Left renal cortex interstitium (tissue), 4 donors: ENCODE measurements at places on chromosomes 2 and 18. TPM values are rescaled to one million over a fixed set of nuclear protein-coding genes. Genes with fewer than 3 reads are reported as not detected.
A peak's percentile ranks its signal among the peaks of the same experiment; 100 is the strongest.

DNA sequence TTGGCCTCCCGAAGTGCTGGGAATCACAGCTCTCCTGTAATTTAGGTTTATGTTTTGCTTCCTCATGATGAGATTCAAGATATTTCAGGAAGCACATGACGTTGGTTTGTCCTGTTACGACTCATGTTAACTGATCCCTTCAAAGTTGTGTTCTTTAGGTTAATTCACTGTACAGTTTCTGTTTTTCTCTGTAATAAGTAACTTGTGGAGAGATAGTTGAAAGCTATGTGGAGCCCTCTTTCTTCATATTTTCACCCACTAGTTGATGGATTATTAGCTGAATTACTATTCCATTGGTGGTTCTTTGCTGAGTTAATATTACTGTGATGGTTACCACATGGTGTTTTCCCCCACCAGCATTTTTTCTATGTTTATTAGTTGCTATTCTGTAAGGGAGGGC, 18.3 kb upstream of the CHCHD5 start:
- DNase-seq = no peak

DNA sequence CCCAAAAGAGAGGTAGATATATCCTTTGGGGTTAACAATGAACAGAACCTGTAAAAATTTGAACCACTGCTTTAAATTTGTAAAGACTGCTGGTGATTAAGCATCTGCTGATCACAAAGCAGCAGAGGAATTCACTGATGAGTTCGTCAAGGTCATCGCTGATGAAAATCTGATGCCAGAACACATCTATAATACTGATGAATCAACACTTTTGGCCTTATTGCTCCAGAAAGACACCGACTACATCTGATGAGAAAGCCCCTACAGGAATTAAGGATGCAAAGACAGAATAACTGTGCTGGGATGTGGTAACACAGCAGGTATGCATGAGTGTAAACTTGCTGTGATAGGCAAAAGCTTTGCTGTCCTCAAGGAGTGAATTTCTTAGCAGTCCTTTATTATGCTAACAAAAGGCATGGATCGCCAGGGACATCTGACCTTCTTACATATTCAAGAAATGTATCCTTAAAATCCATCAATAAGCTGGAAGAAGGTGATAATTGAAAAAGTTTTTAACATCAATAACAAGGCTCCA, 30.5 kb upstream of the SGPP2 start:
- DNase-seq = no peak

DNA sequence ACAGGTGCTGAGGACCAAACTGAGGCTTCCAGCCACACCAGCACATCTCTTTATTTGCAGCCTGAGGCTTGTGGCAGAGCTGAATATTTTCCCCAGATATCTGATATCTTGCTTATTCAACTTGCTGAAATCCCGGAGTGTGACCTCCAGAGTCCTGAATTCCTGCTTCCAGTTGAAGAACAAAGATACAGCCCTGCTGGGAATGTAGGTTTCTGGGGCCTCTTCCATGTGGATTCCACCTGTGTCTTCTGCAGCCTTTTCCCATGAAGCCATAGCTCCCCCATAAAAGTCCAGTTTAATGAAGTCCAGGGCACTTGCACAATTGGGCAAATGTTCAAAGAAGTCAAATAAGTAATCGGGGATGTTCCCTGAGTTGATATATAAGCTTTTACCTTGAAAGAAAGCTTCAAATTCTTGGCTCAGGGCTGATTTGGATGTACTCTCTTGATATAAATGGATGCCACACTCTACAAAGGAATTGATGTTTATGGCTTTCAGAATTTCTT, 14.9 kb downstream of the NLRC4 start:
- DNase-seq = no peak

GRCh38 chr2:230234122-230234722, 8.7 kb downstream of the SP140 start:
- no peak for DNase-seq

- DNase-seq = peak; percentile 13
Observed at GRCh38 chr2:27627963-27628766, 647 bp downstream of the CCDC121 start.

DNA sequence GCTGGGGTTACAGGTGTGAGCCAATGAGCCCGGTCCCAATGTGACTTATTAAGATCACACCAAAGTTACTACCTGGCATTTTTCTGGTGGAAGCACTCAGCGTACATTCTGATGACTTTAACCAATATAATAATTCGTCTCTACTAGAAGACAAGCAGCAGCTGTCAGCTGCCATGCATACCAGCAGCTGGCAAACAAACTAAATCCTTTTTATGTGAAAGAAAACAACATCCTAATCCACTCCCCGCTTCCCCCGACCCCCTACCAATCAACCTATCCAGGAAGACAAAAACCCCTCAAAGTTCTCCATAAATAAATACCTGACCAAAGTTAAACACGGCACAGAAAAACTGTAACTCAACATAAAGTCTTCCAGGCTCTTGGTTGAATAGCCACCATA, 42.1 kb downstream of the GPR155 start:
- DNase-seq = no peak

- no peak for DNase-seq
Observed at GRCh38 chr2:162126111-162126519, 25.9 kb downstream of the GCG start.

GRCh38 chr2:66490588-66491001, 55.7 kb downstream of the MEIS1 start:
- no peak for DNase-seq

DNA sequence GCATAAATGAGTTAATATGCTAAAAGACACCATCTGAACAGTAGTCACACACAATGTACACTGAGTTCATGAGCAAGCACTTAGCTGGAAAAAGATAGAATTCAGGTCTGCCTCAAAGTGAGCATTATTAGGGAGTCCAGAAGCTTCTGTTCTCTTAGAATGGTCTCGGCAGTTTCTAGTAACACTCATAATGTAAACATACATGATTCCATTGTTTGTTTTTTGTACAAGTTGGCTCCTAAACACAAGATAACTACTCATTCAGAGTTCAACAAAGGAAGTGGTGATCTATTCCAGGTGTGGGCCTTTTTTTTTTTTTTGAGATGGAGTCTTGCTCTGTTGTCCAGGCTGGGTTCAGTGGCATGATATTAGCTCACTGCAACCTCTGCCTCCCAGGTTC, 66.2 kb downstream of the ESCO1 start:
- DNase-seq = no peak

DNA sequence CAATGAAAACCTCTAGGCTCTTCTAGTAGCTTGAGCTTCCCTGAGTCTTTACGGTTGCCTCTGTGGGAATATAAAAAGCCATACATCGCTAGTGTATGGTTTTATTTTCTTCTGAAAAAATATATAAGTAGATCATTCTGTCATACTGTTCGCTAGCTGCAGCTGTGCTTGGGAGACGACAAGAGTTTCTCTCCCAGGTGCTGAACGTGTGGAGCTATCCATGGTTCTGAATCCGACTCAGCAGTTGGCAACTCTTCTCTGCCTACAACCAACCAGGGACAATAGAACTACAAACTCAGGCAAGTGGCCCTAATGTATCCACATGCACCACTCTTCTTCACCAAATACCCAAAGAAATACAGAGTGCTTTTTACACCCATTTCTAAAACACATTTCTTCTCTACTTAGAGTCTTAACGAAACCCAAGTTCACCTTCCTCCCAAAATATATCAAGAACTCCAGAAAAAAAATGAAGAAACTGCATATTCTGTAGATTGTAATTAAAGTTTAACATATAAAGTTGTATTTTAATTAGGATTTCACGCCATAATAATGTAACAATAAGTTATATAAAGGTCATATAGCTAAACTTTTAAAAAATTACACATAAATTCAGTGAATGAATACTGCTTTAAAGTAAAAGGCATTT, 2.2 kb upstream of the KCNH7 start:
- DNase-seq = peak; percentile 71

- DNase-seq = no peak
Observed at GRCh38 chr18:49494660-49495059, 7.6 kb upstream of the C18orf32 start.

DNA sequence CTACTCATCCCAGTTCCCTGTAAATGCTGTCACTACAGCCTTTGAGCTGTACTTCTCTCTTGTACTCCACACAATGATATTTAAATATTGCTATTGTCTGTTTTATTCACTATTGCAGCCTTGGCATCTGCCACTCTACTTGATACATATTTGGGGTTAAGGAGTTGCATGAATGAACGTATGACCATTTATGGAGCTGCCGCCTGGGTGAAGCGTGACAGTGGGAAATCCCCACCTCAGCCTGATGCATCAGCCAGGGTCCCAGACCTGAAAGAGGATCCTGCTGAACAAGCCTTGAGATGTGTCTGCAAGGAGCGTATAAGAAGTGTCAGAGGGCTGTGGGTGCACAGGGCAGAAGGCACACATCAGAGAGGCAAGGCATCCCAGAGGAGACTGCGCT, 39.1 kb downstream of the MRPL35 start:
- DNase-seq = no peak

GRCh38 chr2:144456680-144457079, 63.2 kb downstream of the ZEB2 start:
- DNase-seq = no peak

GRCh38 chr2:23412556-23413155, 27.7 kb downstream of the KLHL29 start:
- DNase-seq = no peak

DNA sequence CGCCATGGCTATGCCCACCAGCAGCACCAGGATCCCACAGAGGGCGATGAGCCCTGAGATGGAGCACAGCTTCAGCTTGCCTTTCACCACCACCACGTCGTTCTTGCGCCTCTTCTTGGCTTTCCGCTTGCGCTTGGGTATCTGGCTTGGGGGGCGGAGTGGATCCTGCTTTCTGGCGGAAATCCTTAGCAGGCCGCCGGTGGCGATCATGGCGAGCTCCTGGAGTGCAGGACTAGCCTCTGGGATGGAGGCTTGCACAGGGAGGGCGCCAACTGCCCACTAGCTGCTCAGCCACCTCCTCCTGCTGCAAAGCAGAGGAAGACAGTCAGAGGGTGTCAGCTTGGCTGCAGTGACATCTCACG, 3.5 kb downstream of the TMEM200C start:
- no peak for DNase-seq

- DNase-seq = peak; percentile 24
Observed at GRCh38 chr2:148021059-148021861, at the start of gene MBD5. Gene MBD5 (plus strand): TSS chr2:148021091.

DNA sequence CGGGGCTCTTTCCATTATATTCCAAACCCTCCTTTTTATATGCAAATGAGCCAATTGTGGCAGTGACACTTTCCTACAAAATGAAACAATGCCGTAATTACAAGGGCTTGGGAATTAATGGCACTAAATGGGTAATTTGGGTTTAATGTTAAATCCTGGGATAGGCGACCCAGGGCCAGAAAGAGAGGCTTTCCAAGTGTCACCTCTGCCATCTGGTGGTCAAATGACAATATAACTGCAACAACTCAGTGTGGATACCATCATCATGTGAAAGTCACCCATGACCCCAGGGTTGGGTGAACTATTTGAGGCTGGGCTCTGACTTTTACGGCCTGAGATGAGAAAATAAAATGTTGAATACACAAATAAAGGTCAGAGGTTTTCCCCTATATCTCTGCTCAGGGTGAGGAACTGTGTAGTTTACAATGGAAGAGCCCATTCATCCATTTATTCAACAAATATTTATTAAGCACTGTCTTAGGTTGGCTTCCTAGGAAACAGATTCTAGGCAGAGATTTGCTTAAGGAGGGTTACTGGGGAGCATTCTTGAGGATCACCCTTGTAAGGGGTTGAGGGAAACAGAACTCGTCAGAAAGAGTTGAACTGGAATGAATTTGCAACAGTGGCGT, 13.6 kb upstream of the THADA start:
- peak; percentile 43 for DNase-seq

- DNase-seq = no peak
Observed at GRCh38 chr2:31404302-31404701, 10.2 kb downstream of the XDH start.

GRCh38 chr2:67733517-67733916, 329.3 kb downstream of the C1D start:
- DNase-seq = no peak

GRCh38 chr2:230693411-230693810, 19.2 kb upstream of the CAB39 start:
- DNase-seq = no peak

DNA sequence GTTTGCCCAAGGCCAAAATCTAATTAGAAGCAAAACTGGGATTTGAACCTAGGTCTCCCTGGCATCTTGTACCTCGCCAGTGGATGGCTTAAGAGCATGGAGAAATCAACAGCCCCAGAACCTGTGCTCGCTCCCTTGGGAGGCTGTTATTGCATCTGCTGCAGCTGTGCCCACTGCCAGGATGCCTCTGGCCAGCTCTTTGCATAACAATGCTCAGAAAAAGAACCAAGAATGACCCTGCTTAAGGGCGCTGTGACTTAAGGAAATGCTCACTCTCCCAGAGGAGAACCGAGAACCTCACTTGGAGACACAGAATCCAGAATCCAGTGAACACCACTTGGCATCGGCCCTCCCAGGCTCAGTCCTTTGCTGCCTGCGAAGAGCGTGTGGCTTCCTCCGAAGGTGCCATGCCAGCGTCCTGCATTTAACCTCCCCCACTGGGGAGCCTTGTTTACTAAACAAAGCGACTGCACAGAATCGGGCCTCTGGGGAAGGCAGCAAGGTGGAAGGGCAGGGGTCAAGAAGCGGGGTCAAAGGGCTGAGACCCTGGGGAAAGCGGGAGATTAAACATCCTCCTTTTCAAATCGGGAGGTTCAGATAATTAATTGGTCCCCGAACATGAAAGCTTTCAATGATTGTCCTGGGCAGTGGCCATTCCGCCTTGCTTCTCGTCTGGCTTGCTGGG, 71.0 kb upstream of the BOD1L2 start:
- no peak for DNase-seq

GRCh38 chr2:150339951-150340350, 147.5 kb downstream of the RND3 start:
- DNase-seq = no peak

DNA sequence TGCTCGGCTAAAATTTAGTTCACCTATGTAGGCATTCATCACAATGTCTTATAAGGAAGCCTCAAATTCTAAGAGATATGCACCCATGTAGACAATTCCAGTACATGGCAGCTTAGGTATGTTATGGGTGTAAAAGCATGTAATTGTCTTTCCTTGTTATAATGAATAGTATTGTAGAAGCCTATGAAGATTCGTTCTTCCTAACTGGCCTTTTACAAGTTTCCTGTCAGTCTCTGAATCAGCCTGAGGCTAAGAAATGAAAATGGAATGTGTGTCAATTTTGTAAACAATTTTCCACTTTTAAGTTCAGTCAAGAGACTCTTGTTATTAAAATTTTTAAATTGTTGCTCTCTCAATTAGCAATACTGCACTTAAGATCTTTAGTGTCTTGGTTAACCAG, 189.9 kb upstream of the GALNT5 start:
- no peak for DNase-seq

The C2orf80 gene
- polyA plus RNA-seq = not detected

The XRCC5 gene
- 316 TPM for polyA plus RNA-seq

The ADD2 gene
- polyA plus RNA-seq = 4.2 TPM

The SLC35F5 gene
- 114 TPM for polyA plus RNA-seq

The ANTXR1 gene
- polyA plus RNA-seq = 75.2 TPM

The IWS1 gene
- polyA plus RNA-seq = 60.9 TPM

The CAPN14 gene
- polyA plus RNA-seq = 0.16 TPM

The TCF23 gene
- polyA plus RNA-seq = 0.76 TPM

The GALNT13 gene
- polyA plus RNA-seq = 2.3 TPM

The TXNDC2 gene
- polyA plus RNA-seq = 0.09 TPM

The PRR30 gene
- polyA plus RNA-seq = not detected

The SEMA4F gene
- 6.9 TPM for polyA plus RNA-seq
